ENCODE measurements at places on chromosomes 5 and 9.
A peak's percentile ranks its signal among the peaks of the same experiment; 100 is the strongest.

DNA sequence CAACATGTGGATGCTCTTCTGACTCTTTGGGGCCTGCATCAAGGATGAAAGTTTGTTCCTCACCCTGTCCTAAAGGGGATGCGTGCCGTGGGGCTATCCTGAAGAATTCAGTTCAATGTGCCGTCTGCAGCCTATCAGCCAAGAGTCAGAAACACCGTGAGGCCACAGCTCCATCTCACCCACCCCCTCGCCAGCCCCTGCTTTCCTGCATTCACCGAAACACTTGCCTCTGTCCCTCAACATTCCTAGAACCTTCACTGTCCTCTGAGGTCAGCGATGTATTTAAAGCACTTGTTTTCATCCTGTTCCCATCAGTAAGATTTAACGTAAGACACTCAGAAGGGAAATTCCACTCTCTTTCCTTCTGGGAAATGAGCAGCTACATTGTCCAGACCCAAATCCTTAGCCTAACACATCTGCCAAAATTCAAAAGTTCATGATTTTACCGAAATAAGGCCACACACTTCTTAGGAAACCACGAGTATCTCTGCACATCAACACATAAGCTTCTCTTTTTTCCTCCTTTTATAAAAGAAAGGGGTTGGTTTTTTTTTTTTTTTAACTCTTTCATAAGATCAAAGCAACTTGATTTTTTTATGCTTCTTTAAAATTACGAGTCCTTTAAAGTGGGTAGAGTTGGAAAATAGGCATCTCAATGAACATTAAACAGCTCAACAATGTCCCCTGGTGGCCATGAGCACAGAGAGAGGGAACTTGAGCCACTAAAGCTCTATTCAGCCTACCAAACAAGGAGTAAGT is 100.7 kb downstream of the SUSD1 start:
- DNase-seq, result no peak

- DNase-seq, result no peak
Measured at GRCh38 chr9:114060711-114061110, 17.4 kb downstream of the AMBP start.

GRCh38 chr9:123417289-123418051 is 61.5 kb downstream of the CRB2 start:
- no peak for DNase-seq

- DNase-seq, result no peak
Measured at GRCh38 chr5:42851481-42851880, 39.8 kb upstream of the SELENOP start.

GRCh38 chr5:74272024-74272775 is 368.3 kb downstream of the ENC1 start:
- DNase-seq, result no peak

DNA sequence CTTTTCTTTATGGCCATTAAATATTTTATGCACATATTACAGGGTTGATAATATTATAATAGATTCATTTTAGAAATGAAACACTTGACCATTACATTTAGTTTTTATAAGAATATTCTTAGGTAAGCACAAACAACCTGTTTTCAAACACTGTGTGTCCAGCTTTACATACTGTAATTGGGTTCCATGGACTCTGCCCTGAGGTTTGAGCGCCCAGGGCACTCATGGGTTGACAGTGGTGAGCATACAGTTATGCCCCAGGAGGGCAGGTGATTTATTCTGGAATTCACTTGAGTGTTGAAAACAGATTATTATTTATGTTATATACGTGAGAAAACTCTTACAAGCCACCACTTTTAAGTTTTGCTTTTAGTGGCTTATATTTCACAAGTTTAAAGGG is 33.7 kb downstream of the TRIO start:
- no peak for DNase-seq

DNA sequence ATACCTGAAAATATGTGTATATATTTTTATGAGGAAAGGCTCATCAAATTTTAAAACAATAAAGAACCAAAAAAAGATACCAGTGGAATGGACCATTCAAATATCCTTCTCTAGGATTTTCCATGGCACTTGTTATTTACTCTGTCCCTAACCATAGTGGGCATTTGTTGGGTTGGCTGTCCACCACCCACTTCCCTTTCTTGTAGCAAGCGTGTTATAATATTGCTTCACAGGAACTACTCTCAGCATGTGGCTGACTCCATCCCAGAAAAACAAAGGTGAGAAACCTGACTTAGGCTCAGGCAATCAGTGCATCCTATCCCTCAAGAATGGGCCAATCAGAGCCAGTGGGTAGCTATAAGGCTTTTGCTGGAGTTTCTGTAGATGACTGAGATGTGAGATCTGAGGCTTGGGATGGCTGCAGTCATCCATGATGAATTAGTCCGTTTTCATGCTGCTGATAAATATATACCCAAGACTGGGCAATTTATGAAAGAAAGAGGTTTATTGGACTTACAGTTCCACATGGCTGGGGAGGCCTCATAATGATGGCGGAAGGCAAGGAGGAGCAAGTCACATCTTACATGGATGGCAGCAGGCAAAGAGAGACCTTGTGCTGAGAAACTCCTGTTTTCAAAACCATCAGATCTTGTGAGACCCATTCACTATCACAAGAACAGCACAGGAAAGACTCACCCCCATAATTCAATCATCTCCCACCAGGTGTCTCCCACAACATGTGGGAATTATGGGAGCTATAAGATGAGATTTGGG is 17.2 kb downstream of the C5orf63 start:
- DNase-seq, result no peak

GRCh38 chr5:123092696-123093095 is 3.7 kb downstream of the PRDM6 start:
- no peak for DNase-seq

DNA sequence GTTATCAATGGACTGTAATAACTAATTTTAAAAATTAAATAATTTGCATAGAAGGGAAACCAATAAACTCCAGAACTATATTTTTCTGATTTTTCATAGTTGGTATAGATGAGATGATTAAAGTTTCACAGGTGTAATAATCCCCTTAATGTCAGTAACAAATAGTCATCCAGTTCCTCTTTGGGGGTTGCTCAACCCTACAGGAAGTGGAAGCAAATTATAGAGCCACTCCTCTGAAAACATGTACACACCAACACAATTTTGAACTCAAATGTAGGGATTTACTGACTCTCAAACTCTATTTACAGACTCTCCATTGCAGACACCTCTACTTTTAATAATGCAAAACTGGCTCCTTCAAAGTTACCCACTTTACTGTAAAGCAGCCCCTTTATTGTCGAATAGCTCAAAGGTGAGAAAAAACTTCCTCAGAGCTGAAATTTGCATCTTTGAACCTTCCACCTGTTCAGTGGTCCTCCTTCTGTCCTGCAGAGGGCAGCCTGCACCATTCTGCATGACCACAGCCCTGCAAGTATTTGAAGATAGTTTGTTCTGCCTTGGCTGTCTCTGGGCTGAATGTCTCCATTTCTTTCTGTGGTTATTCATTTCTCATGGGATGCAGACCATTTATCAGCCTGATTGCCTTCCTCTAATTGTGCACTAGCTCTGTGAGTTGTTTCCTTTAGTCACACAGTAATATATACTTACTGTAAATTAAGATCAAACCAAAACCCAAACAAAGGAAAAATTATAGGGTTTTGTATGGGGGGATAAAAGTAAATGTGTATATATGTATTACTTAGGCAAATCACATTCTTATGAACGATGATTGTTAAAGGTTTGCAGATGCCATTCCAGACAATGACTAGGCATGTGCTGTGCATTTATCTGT is 383.2 kb upstream of the SGCD start:
- DNase-seq, result peak; percentile 17

GRCh38 chr5:170389550-170389892 is 354 bp upstream of the KCNMB1 start:
- DNase-seq, result no peak

DNA sequence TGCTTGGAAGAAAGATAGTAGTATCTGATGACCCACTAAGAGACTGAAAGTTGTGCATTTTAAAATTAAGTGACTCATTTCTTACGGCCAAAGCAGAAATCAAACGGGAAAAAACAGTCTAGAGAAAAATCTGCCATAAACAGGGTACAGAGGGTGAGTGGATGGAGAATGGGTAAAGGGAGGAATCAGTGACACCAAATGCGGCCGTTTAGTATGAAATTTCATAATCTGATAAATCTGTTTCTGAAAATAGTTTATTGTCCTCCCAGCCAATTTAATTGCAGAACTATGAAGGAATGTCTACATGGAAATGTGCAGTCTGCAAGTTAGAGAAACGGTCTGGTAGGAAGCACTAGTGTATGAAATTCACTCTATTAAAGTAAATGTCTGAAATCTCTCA is 39.5 kb downstream of the ADAMTS12 start:
- no peak for DNase-seq

- DNase-seq, result no peak
Measured at GRCh38 chr9:99859243-99859980, 37.7 kb downstream of the NR4A3 start.

- DNase-seq, result no peak
Measured at GRCh38 chr5:41279040-41279439, 65.7 kb upstream of the C6 start.

DNA sequence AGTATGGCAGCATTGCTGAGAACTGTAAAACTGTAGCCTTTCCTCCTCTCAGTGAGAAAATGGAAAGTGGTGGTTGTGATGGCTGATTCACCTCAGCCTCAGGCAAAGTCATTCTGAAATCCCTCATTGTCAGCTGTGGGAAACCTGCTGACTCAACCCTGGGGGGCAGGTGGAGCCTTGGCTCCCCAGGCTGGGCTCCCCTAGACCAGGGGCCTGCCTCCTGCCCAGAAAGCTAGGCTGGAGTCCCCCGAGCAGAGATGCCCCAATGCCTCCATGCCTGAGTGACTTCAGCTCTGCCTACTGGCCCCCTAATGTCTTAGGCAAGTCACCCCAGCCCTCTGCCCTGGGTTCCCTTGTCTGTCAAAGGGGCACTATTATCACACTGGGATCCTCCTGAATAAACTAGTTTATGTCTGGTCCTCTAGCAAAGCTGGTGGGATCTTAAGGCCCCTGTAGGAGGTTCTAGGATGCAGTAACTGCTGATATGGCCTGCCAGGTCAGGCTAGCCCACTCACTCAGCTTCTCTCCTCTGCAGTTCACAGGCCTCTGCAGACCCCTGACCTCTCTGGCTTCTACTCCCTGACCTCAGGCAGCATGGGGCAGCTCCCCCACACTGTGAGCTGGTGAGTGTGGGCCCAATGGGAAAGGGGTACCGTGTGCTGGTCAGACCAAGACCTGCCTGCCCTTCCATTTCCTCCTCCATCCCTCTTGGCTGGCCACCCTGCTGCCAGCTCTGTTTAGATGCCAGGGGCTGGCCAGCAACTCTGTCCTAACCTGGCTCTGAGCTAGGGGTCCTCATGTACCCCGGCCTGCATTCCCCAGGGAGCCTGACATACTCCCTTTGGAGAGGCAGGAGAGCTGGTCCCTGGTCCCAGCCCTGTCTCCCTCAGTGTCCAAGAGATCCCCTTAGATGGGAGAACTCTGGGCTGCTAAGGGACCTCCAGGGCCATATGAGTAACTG is 24.2 kb downstream of the TCF7 start:
- no peak for DNase-seq

- no peak for DNase-seq
Measured at GRCh38 chr5:157387683-157388093, 72.3 kb upstream of the NIPAL4 start.

- DNase-seq, result no peak
Measured at GRCh38 chr9:33012328-33013069, 11.1 kb upstream of the APTX start.

GRCh38 chr5:113215401-113216060 is 219.3 kb downstream of the TSSK1B start:
- DNase-seq, result no peak

DNA sequence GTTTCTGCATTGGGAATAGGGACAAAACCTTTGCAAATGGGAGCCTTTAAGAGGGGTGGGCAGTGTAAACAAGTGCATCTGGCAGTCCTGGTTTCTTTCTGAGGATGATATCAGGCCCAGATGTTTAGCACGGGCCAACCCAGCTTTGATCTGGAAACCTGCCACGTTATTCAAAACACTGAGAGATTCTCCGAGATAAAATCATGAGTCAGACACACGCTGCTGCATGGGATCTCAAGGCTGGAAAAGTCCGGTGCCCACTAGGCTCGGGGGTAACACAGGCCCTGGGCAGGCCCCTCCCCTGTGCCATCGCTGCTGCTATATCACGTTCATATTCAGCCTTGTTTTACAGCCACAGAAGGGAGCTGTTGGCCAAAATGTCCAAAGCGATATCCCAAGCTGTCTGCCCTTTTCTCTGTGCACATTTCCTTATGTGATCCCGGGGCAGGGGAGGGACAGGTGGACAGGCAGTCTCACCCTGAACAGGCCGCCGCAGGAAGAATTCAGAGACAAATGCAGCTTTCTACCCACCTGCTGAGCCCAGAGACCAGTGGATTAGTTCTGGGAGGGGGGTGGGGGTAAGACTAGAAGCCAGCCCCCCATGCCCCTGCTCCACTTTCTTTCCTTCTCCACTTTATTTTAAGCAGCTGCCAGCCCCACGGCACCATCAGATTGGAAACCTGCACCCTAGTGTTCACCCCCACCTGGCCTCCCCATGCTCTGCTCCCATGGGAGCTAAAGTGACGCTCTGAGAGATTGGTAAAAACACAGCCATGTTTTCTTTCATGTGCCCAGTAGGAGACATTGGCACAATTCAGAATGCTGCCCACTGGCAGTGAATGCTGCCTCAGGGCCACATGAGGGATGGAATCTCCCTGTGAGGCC is 63.1 kb downstream of the TMOD1 start:
- peak; percentile 57 for DNase-seq

DNA sequence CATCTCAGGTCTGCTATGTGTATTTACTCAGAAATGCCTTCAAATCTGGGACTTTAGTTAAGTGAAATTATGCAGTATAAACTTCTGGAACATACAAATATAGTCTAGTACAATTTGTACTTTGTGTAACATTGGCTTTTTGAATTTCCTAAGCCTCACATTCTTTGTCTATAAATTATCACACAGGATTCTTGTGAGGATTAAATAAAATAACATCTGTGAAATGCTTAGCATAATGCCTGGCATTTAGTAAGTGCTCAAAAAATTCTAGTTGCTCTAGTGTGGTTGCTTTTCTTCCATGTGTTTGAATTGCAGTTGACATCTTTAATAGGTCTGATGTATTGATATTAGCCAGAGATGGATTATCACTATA is 2.6 kb downstream of the HMMR start:
- no peak for DNase-seq

DNA sequence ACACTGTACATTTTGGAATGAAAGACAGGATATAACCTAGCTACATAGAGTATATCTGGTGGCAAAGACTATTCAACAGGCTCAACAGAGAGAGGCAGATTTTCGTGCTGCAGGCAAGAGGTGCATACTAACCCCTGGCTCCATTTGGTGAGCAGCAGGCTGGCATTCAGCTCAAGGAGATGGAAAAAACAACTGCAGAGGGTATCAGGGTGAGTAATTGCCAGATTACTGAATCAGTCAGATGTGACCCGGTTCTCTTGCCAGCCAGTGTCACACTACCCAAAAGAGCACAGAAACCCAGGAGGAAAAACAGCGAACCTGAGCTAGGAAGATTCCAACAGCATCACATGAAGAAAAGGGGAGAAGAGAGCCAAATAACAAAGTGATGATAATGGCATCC is 130.4 kb upstream of the PRLR start:
- no peak for DNase-seq

GRCh38 chr5:109857405-109858031 is 167.8 kb downstream of the MAN2A1 start:
- DNase-seq, result no peak

All from LNCaP clone FGC (cell line).